ENCODE measurements at places on chromosomes 3 and 15.
A peak's percentile ranks its signal among the peaks of the same experiment; 100 is the strongest.

- DNase-seq = no peak
These were observed 240.5 kb upstream of the SETMAR start for GRCh38 chr3:4062621-4063020.

DNA sequence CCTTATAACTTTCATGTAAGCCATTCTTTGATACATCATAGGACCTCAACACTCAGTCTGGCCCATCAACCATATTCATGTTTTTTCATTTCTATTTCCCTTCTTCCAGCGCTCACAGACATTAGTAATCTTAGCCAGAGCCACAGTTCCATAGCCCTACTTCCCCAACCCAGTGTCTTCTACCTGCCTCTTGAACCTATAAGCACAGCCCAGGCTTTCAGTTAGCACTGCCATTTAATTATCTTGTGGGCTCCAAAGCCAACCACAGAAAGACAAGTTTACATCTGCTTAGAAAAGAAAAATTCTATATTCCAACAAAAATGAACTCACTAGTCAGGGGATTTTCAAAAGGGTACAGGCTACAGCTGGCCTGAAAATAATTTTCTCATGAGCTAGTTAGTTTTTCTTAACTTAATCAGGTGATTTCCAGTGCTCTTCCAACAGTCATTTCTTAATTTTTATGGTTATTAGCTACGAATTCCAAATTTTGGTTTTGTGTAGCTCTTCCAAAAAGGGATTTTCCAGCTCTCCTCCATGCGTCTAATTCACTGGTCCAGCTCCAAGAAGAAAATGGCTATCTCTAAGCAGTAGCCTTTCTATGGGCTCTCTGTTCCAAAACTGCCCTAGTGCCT, 13.7 kb downstream of the CD200 start:
- DNase-seq = no peak

- DNase-seq = no peak
These were observed 23.2 kb upstream of the VPS8 start for GRCh38 chr3:184788751-184789150.

DNA sequence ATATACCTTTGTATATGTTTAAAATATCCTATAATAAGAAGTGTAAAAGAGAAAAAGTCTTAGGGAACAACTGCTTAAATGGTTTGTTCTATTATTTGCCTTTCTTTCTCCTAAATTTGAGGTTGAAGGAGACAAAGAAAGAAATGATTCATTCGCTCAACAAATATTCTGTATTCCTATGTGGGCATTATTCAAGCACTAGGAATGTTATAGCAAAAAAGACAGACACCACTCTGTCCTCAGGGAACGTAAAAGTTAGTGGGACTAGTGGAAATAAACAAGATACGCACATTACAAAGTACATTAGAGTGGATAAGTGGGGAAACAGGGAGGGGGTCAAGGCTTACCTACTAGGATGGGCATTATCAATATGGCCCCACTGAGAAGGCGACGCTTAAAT, 332.2 kb downstream of the LPP start:
- no peak for DNase-seq

GRCh38 chr15:90407871-90408317, 19.9 kb downstream of the IQGAP1 start:
- DNase-seq = no peak

DNA sequence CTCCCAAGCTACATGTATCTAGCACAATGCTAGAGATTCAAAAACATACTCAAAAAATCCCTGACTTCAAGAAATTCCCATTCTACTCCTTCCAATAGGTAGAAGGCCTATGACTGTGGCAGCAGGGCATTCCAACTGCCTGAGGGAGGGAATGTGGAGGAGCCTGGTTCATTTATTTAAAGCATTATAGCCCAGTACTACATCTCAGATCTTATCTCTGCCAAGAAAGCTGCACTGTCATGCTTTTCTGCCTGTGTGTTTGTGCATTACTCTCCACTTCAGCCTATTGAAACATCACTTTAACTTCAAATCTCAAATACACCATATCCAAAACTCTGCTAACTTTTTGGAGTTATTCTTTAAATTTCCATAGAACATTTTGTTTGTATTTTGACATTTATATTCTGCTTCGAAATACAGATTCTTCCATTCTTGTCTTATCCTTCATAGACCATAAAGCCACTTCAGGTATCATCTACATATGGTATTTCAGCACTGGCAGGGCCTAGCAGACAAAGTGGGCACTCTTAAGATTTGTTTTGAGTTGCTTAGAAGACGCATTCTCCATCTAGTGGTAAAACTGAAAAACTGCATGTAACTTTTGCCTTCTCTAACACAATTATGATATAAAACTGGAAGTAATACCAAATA, 59.1 kb upstream of the NEDD4 start:
- DNase-seq = no peak

DNA sequence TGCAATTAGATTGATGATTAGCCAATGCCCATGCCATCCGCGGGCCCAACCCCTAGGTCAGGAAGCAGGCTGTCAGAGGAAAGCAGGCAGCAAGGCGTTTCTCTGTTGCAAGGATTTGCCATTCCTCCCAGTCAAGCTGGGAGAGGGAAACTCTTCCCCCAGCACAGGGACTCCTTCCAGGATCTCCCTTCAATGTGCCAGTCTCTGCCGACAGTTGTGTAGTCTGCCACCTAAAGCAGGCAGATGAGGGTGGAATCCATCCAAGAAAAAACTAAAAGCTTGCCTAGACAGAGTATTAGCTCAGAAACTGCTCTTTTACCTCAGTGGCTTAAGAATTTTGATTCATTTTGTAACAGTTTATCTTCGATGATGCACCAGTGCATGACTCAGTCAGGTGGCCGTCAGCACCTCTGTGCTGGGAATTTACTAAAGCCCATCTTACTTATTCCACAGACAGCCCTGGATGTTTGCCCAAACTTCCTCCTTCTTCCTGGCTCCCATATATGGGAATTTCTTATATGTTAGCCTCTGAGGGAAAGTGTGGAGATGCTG, 501.5 kb upstream of the THBS1 start:
- peak; percentile 50 for DNase-seq

DNA sequence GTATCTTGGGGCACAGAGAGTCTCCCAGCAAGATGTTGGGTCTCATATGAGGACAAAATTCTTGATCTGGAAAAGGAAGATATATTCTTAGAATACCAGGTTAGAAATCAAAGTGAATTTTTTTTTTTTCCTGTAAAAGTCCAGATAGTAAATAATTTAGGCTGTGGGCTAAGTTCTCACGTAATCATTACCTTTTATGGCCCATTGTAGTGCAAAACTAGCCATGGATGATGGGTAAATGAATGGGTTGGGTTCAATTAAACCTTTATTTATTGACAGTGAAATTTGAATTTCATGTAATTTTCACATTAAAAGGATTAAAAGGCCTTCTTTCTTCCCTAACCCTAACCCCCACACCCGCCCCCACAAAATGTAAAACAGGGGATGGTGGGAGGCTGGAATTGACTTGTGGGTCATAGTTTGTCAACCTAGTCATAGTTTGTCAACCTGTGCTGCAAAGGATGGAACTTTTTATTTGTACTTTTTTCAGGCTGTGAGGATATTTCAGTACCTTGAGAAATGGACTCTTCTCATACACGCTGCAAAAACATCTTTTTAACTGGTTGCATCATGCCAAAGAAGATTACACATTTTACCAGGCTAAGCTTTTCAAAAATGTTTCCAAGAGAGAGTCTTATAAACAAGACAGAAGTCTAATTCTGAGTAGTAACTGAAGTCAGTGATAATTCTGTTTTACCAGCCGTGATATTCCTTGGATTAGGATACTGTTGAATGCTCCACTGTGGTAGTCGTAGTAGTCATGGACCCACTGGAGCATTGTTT, 138.8 kb downstream of the AKAP13 start:
- DNase-seq = no peak

- no peak for DNase-seq
These were observed 446.0 kb upstream of the EPHA3 start for GRCh38 chr3:88661433-88661824.

GRCh38 chr3:54760201-54760600, 167.7 kb downstream of the LRTM1 start:
- DNase-seq = no peak

DNA sequence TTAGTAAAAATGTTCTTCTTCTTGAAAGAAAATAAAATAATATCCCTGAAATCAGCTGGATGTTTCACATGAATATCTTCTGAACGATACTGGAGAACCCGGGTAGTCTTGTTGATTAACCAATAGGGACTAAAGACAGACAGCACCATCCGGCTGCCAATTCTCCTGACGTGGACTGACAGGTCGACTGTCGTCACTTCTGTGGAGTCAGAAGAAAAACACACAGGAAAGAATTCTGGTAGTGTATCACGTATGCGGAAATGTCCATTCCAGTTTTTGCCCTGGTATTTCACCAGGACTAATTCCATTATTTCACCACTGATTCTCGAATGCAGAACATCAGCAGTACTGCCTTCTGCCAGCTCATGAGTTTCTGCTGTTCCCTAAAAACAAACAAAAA, 144.6 kb downstream of the VPS13C start:
- no peak for DNase-seq

GRCh38 chr3:197363553-197364409, 65.4 kb upstream of the DLG1 start:
- no peak for DNase-seq

DNA sequence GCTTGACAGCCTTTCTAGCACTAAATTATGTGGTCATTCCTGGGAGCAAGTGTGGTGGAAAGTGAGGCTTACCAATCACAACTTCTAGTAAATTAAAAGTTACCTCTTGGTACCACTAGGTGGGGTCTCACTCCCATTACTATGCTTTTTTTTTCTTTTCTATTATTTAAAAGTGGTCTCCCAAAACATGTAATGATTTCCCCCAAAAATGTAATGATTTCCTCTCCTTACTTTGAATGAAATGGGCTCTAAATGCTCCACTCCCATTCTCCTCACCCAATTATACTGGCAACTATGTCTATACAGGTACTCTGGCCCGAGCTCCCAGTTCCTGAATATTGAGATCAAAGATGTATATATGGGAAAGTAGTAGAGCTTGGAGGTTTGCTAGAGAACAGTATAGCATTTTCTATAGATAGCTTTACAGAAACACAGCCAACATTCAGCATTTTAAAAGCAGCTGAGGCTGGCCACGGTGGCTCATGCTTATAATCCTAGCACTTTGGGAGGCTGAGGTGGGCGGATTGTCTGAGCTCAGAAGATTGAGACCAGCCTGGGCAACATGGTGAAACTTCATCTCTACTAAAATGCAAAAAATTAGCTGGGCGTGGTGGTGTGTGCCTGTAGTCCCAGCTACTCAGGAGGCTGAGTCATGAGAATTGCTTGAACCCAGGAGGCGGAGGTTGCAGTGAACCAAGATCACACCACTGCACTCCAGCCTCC, 70.9 kb downstream of the DCUN1D1 start:
- DNase-seq = no peak

- DNase-seq = no peak
These were observed 48.7 kb downstream of the ARRDC4 start for GRCh38 chr15:98009169-98009568.

GRCh38 chr3:130759692-130760338, 13.2 kb upstream of the PIK3R4 start:
- peak; percentile 80 for DNase-seq

DNA sequence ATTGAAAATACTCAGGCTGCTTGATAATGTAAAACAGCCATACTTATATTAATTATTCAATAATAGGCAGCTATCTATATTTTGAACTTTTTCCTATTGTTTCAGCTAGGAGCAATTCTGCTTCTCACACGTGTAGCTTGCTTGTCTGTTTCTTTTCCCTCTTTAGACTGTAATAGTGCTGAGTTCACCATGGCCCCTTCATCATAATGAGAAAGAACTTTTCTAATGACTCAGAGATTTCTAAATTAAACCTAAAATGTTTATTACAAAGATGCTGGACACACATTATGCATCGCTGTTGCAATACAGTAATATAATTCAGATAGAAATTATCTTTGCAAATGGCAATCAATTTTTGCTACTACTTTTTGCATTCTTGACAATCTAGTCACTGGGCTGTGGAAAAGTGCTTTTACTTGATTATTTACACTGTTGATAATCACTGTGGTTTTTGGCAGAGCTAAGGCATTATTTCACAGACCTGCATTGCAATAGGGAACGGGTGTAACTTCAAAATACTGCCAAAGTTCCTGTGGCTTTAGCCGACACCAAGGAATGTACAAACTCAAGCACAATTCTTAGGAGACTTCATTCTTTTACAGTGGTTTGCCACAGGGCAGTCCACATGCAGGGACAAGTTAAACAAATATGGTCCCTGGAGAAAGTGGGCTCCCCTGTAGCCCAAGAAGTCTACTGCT, 281.0 kb upstream of the TBL1XR1 start:
- DNase-seq = no peak

- no peak for DNase-seq
These were observed 116.1 kb downstream of the PDE8A start for GRCh38 chr15:85097725-85098124.

GRCh38 chr3:153078826-153079225, 83.2 kb upstream of the RAP2B start:
- no peak for DNase-seq

DNA sequence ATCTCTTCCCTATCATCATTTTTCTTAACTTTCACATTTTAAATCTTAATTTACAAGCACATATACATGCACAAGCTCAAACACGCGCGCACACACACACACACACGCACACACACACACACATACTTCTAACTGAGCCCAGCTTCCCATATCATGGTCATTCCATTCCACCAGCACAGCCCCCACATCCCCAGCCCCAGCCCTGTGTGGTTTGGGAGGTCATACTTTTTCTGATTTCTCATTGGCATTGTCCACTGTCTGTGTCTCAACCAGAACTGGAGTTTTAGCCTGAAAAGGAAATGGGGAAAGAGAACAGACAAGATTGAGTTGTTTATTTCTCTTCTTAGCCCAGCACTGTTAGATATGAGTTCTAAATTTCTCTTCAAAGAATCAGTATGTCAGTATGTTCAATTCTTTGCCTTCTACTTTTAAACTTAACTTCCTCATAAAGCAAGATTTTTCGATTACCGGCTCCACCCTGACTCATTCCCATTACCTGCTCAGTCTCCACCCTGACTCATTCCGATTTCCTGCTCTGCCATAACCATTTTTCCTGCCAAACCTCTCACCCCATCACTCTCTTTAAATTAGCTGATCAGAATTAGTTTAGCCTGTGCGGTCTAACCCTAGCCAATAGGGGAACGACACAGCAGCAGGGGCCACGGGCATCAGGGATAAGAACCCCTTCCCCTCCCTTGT, 6.4 kb downstream of the IQCF1 start:
- no peak for DNase-seq

- DNase-seq = no peak
These were observed 9.6 kb downstream of the VGLL4 start for GRCh38 chr3:11634081-11634635.

GRCh38 chr3:55658270-55658669, 171.2 kb upstream of the WNT5A start:
- DNase-seq = no peak

DNA sequence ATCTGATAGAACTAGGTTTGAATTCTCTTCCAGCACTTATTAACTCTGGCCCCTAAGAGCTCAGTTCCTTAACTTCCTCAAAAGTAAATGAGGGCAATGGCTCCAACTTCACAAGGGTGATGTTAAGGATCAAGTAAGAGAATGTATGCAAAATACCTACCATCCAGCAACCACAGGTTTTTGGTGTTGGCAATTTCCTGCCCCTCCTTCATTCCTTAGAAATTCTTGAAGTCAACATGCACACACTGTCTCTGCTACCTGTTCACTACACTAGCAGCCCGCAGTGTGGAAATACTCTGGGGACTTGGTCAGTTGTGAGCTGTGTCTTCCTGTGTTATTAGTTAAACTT, 5.0 kb downstream of the ZBED2 start:
- DNase-seq = no peak

GRCh38 chr3:157948605-157949383, 157.4 kb downstream of the SHOX2 start:
- DNase-seq = no peak

GRCh38 chr15:68730471-68730919, 90.2 kb downstream of the ANP32A start:
- DNase-seq = peak; percentile 66

All from mucosa of descending colon (tissue), 3 donors.